ENCODE measurements at places on chromosomes 2 and 18. TPM values are rescaled to one million over a fixed set of nuclear protein-coding genes. Genes with fewer than 3 reads are reported as not detected.

DNA sequence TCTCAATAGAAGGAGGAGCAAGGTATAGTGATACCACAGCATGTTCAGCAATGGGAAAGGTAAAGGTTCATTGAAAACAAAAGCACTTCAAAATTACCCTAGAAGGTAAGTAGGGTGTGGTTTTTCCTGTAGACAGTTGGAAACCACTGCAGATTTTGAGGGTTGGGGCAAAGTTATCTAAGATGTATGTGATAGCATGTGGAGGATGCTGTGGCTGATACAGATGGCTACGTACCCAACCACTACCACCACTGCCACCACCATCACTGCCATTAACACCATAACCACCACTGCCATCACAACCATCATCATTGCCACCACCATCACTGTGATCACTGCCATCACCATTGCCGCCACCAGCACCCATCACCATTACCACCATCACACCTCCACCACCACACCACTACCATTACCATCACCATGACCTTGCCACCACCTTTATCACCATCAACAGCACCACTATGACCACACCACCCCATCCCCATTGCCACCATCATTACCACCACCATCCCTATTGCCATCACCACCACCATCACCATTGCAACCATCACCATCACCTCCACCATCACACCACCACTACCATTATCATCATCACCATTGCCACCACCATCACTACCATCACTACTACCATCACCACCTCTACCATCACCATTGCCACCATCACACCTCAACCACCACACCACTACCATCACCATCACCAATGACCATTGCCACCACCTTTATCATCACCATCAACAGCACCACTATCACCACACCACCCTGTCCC, 3.7 kb downstream of the TMSB10 start:
- peak overlapping the region; percentile 76 for H3K27ac ChIP-seq
- H3K4me3 ChIP-seq = no peak overlapping the region
- H3K27me3 ChIP-seq = no peaks in the 10 kb centered on the region
- DNase-seq = peak; percentile 44
- H3K36me3 ChIP-seq = no peaks in the 10 kb centered on the region

GRCh38 chr18:63843008-63843407, 44.5 kb upstream of the SERPINB2 start:
- H3K4me3 ChIP-seq = no peak overlapping the region
- DNase-seq = no peak
- H3K27me3 ChIP-seq = peaks cover 5% of the 10 kb centered on the region
- H3K4me1 ChIP-seq = no peaks in the 10 kb centered on the region
- H3K36me3 ChIP-seq = no peaks in the 10 kb centered on the region

- no peak overlapping the region for H3K27ac ChIP-seq
- no peaks in the 10 kb centered on the region for H3K4me1 ChIP-seq
- DNase-seq = no peak
These were observed 19.9 kb downstream of the MBOAT2 start for GRCh38 chr2:8983571-8983970.

DNA sequence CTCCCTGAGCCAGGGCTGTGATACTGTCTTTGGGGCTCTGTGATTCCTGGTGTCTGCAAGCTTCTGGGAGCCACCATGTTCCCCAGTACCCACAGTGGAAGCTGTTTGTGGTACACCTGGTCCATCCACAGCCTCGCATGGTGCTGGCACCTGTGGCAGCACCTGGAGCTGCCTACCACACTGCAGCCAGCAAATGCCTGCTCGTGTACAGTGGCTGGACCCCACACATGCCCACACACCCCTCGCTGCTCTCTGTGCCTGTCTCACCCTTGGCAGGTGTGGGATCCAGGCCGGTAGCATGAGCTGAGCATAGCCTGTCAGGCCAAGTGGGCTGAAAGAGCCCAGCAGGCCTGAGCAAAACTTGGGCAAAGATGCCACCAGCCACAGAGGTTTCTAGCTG, 41.8 kb upstream of the CSRNP3 start:
- H3K27me3 ChIP-seq = no peaks in the 10 kb centered on the region

- DNase-seq = no peak
- no peaks in the 10 kb centered on the region for H3K27me3 ChIP-seq
- no peaks in the 10 kb centered on the region for H3K36me3 ChIP-seq
- no peak overlapping the region for H3K27ac ChIP-seq
- H3K4me1 ChIP-seq = no peaks in the 10 kb centered on the region
These were observed 20.6 kb upstream of the TMEFF2 start for GRCh38 chr2:192215096-192215877.

DNA sequence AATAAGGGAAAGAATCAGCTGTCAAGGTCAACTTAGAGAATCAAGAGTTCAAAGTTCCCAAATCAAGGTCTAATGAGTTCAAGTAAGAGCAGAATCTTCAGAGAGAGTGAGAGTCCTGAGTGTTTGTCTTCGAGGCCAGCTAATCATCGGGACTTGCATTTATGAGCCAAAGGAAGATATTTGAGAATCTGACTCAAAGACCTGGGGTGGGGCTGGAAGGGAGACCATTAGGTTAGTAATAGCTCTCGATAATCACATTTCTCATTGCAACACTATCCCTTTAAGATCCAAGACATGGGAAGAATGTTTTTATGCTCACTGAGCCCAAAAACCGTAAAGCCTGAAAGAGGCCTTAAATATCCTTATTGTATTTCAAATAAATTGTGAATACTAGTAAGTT, 72.0 kb upstream of the FSHR start:
- DNase-seq = no peak
- H3K4me1 ChIP-seq = no peaks in the 10 kb centered on the region
- H3K36me3 ChIP-seq = no peaks in the 10 kb centered on the region
- no peaks in the 10 kb centered on the region for H3K27me3 ChIP-seq
- no peak overlapping the region for H3K4me3 ChIP-seq
- H3K27ac ChIP-seq = no peak overlapping the region

WNT10A gene
- total RNA-seq = 0.92 TPM

TBR1 gene
- total RNA-seq = not detected

DNAH6 gene
- 0.32 TPM for total RNA-seq

CUL3 gene
- total RNA-seq = 115 TPM

ABCB11 gene
- 0.48 TPM for total RNA-seq

Data from natural killer cell (primary cell).